ENCODE measurements at places on chromosomes 11 and 22.
A peak's percentile ranks its signal among the peaks of the same experiment; 100 is the strongest.

- DNase-seq: no peak
These were observed 5.9 kb downstream of the TOM1 start for GRCh38 chr22:35305525-35306070.

DNA sequence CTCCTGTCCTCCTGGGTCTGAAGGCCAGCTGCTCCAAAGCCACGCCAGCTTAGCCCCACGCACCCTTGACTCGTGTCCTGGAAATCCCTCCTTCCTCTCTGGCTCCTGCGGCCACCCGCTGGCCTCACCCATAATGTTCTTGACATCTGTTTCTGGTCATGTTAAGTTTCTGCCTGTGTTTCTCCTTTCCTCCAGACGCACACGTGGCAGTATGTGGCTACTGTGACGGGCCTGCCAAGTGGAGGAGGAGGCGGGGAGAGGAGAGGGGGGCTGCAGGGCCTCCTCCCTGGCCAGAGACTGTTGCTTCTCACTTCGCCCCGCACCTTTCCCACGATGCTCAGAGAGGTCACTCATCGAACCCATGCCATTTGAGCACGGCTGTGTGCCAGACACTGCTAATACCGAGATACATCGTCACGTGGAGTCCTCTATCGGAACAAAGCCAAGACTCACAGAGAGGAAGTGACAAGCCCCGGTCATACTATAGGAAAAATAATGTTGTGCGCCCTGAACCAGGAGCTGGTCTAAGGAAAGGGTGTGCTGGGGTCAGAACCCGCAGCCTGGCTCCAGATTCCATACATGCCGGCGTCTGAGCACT, 11.5 kb downstream of the C1QTNF6 start:
- DNase-seq: no peak

DNA sequence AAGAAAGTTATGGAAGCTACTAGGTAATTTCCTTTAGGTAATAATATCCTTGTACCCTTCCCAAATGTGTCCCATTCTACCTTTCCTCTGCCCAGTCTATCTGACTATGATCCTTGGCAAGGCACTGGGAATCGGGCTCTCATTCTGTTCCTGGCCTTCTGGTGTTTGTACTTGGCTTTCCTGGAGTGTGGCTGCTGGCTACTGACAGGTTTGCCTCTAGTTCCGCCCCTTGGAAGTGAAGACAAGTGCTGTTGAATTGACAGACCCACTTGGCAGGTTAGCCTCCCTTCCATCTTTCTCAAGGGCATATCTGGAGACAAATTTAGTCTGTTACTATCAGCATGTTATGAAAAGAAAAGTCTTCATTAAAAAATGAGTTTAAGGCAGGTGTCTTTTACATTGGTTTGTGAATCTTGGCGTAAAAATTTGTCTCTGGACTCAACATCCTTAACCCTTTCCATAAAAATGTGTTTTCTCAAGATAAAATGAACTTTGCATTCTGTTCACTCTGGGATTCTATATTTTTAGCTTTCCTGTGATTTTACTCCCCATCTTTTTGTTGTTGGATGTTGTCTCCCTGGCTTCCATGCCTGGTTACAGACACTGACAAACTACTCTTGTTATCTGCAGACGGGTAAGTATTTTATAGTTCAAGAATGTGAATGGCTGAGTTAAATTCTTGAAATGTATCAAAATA, 287.4 kb upstream of the PDGFD start:
- no peak for DNase-seq

GRCh38 chr22:31561238-31561887, 65.0 kb downstream of the SFI1 start:
- DNase-seq: peak; percentile 61

DNA sequence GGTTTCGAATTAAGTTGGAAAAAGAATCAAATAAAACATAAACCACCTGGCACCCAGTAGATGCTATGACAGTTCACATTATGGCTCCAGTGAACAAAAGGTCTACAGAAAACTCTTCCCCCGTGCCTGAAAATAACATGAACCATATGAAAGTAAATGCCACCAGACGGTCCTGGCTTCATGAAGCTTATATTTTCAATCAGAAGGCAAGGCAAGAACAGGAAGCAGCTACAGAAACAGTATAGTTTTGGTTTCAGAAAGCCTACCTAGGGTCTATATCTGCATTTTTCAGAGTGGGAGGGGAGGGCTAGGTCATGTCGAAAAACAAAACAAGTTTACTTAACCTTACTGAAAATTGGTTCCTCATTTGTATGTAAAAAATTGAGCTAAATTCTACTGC, 9.8 kb downstream of the RAB30 start:
- no peak for DNase-seq

GRCh38 chr11:1943576-1943975, 3.6 kb upstream of the MRPL23 start:
- no peak for DNase-seq

- no peak for DNase-seq
These were observed 1032.5 kb downstream of the DLG2 start for GRCh38 chr11:84594602-84595001.

GRCh38 chr22:25744694-25745093, 2.7 kb downstream of the MYO18B start:
- no peak for DNase-seq

GRCh38 chr11:111097191-111097590, 148.3 kb upstream of the POU2AF2 start:
- DNase-seq: no peak

- peak; percentile 71 for DNase-seq
These were observed 4.6 kb upstream of the GALR3 start for GRCh38 chr22:37818409-37819104.

DNA sequence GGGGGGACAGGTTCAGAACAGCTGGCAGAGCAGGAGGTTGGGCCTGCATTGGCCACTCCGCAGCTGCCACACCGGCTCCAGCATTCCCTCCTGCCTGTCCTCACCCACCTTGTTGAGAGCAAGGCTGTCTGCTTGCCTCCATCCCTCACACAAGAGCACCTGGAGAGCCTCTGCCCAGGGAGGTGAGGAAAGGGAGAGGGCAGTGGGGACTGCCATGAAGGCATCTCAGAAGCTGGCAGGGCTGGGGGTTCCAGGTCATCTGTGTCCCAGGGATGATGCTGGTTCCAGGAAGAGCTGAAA, 27.1 kb downstream of the RSPH14 start:
- DNase-seq: no peak

GRCh38 chr11:93737904-93738612, 3.2 kb downstream of the TAF1D start:
- DNase-seq: no peak

DNA sequence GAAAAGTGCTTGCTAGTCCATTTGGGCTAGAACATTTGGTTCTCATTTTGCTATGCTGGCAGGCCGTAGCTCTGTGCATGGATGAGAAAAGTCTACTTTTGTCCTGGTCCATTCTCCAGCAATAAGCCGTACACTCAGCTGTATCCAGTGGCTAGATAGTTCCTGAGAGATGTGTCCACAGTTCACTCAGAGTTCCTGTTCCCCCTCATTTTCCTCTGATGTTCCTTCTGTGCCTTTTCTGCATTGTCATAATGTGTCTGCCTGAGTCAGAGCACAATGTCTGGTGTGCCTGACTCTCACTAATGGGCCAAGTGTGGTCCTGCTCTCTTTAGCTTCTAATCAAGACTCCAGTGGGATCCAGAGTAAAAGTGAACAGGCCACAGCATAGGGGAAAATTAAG, 215.7 kb upstream of the CTSC start:
- DNase-seq: no peak

DNA sequence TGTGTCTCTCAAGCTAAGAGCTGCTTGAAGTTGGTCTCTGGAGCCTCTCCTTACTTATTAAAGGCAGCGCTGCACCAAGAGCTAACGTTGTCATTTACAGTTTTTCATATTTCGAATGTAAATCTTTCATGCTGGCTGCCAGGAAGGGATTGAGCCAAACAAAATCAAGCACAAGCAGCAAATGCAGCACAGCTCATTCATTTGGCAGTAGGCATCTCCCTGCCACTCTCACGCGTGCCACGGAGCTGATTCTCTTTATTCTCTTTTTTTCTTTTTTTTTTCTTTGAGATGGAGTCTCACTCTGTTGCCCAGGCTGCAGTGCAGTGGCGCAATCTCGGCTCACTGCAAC, 1.4 kb upstream of the VEGFB start:
- no peak for DNase-seq

- DNase-seq: peak; percentile 64
These were observed 1.7 kb downstream of the PHF21A start for GRCh38 chr11:46119352-46120216.

- DNase-seq: no peak
These were observed 39.6 kb downstream of the GRIK4 start for GRCh38 chr11:120551191-120551590.

DNA sequence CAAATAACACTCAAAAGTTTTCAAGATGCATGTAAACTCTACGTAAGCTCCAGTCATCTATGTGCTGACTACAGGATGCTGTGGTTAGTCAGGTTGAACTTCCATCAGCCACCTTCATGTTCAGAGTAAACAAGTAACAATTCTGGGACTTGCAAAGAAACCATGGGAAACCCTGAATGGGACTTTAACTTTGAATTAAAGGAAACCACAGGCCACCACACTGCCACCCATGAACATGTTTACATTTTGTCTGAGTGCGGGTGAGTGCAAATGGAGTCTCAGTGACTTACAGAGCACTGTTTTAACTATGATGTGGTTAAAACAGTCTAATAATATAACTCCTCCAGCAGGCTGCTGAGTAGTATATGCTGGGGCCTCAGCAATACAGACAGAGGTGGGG, 12.9 kb upstream of the SYTL2 start:
- DNase-seq: peak; percentile 61

GRCh38 chr22:44001521-44001920, 22.6 kb upstream of the PARVB start:
- DNase-seq: no peak

GRCh38 chr11:69211540-69211919, 55.8 kb downstream of the SMIM38 start:
- DNase-seq: no peak

- DNase-seq: no peak
These were observed 39.9 kb downstream of the MYEOV start for GRCh38 chr11:69333879-69334278.

GRCh38 chr11:92801685-92802084, 167.8 kb upstream of the MTNR1B start:
- no peak for DNase-seq

DNA sequence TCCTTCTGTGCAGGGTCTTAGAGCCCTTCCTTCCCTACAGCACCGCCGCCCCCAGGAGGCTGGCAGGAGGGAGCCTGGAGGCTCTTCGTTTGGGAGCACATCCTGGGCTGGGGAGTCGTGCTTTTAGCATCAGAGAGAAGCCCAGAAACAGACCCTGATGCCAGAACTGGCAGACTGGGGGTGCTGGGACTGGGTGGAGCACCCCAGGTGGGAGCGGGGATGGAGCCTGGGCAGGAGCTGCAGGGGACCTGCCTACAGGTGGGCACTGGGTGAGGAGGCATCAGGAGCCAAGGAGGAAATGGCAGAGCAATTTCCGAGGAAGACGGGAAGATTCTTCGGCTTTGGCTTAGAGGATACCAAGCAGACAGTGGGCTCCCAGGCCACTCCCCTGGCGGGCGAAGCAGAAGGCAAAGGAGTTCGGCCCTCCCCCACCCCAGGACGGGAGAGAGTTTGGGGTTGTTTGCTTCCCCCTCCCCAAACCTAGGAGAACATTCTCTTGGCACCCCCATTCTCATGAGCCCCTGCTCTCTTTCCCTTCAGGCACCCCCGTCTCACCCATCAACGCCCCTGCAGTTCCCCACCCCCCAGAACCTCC, 1.1 kb downstream of the SYT7 start:
- DNase-seq: no peak

DNA sequence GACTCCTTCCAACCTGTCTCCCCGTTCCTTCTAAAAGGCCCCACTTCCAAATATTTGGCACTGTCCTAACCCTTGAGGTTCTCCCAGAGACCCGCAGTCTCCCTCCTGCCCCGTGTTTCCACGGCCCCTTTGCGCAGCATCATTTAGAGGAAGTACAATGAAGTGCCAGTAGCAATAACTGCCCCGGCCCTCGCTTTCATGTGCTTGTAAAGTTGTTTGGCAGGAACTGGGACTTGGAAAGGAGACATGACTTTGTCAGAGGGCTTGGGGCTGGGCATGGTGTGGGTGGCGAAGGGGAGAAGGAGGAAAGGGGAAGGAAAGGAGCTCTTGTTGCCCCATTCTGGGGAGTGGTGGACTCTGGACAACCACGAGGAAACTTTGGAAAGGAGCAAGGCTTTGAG, 2.6 kb downstream of the CD44 start:
- peak; percentile 43 for DNase-seq

DNA sequence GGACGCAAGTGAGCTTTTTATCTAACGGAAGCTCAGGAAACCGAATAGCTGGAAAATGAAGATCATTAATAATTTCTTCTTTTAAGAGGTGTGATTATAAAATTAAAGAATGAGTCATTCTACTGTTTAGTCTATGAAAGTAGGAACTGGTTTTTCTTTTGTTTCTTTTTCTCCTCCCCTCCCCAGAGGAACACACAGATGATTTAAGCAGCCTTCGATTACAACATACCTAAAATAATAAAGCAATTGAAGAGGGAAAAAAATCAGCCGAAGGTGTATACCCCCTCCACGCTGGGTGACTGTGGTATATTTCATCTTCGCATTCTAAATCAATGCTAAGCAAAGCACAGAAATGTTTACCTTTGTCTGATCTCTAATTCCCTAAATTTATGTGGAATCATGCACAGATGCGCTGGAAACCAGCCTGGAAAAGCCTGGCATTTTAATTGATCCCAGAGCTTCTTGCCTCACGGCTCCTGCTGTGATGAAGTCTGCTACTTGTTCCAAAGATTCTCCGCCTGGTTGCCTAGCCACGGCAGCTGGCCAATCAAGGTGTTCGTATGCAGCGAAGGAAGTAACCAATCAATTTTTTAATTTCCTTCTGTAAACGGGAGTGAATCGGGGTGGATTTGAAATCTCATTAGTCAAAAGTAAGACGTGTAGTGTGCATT, 133.9 kb downstream of the FANCF start:
- no peak for DNase-seq

DNA sequence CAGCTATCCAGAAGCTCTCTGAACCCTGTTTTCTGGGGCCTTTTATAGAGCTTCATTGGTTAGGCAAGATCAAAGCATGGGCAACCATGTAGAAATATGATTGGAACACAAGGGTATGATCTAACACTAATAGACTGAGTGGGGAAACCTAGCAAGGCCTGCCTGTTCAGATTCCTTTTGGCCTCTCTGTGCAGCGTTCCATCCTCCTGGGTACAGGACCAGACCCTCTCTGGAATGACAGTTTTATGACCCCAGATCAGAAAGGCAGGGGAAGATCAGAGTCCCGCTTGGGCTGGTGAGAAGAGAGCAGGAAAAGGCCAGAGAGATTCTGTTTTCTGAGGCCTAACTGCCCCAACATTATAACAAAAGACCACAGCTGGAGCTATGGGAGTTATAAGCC, 36.7 kb upstream of the VWA5A start:
- no peak for DNase-seq

DNA sequence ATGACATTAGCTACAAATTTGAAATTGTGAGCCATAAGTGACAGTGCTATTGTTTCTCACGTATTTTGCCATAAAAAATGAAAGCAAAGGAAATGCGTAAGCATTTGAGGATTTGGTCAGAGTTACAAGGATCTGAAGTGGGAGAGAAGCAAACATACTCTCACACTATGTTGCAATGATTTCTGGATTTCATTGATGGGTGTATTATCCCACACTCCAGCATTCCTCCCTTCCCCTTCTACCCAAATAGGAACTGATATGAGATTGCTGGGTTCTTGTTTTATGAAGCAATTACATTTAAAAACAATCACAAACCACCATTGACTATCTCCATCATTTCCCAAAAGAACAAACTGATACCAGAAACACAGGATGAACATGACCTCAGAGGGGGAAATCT, 314.0 kb upstream of the CTSC start:
- no peak for DNase-seq

Data from activated naive CD4-positive, alpha-beta T cell treated with Interleukin-2 at 50 U/mL for 16 hours (primary cell).